ENCODE measurements at places on chromosomes 12 and 14.

DNA sequence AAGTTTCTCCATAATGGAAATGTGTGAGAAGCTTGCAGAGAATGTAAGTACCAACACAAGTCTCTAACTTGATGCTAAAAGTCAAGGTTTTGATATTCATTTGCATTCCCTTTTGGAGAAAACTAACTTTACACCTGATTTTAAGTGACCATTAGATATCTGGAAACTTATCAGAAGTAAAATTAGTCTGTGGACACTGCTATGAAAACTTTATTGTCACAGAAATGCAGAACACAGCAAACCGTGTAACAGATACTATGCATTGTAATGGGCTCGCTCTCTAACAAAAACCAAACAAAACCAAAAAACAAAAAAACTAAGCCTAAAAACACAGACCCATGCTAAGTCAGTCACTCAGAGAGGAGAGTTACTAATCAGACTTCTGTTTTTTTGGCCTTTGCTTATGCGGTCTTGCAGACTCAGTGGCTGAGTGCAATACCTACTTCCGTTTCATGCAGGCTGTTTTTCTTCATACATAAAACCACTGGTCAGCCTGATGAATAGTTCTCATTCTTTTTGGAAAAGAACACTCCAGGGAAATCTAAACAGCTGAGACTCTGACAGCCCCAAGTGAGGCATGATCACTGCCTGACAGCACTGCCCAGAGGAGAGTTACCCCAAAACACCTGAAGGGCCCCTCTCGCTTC, 35.7 kb downstream of the NRDE2 start:
- no peak for DNase-seq

GRCh38 chr12:14362352-14362751, 3.1 kb upstream of the ATF7IP start:
- no peak for DNase-seq

GRCh38 chr14:51317373-51317772, 77.3 kb downstream of the TMX1 start:
- DNase-seq: no peak

DNA sequence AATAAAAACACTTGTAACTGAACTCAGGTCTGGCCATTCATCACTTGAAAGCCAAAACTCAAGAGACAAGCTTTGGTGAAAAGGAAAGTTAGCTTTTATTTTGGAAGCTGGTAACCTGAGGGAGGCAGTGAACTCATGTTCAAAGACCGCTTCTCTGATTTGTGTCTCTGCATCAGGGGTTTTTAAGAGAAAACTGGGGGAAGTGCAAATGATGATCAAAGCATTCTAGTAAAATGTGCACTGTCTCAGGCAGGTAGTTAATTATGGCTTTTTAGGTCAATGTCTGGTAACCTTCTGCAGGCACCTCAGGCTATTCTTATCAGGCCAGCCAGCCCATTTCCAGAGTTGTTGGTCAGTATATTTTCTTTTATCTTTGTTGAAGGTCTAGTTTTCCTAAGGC, 162.2 kb downstream of the SYT10 start:
- DNase-seq: no peak

- DNase-seq: no peak
These were observed 158.3 kb downstream of the ADGRD1 start for GRCh38 chr12:131112021-131112420.

DNA sequence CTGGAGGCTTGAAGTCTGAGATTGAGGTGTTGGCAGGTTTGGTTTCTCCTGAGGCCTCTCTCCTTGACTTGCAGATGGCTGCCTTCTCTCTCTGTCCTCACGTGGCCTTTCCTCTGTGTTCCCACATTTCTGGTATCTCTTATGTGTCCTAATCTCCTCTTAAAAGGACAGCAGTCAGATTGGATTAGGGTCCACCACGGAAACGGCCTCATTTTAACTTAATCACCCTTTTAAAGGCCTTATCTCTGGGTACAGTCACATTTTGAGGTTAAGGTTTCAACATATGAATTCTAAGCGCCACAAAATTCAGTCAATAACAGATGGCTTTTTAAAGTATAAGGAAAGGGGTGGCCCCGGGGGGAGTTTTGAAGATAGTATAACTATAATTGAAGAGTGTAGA, 33.5 kb downstream of the UNC79 start:
- DNase-seq: peak; percentile 16
